ENCODE measurements at places on chromosomes 3 and 15.
A peak's percentile ranks its signal among the peaks of the same experiment; 100 is the strongest.

- no peak for DNase-seq
Observed at GRCh38 chr3:176974279-176974678, 223.0 kb downstream of the TBL1XR1 start.

DNA sequence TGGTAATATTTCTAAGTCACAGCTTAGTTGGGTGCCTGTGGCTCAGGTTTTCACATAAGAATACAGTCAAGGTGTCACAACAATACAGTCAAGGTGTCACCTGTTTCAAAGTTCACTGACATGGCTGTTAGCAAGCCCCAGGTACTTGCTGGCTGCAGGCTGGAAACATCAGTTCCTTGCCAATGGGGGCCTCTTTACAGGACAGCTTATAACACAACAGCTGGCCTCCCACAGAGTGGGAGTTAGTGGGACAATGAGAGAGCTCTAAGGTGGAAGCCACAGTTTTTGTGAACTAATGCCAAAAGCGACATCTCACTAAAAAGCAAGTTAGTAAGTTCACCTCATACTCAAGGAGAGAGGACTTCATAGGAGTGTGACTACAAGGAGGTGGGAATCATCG is 45.4 kb downstream of the GPR156 start:
- DNase-seq = no peak

GRCh38 chr3:156256945-156257344 is 136.6 kb downstream of the KCNAB1 start:
- no peak for DNase-seq

DNA sequence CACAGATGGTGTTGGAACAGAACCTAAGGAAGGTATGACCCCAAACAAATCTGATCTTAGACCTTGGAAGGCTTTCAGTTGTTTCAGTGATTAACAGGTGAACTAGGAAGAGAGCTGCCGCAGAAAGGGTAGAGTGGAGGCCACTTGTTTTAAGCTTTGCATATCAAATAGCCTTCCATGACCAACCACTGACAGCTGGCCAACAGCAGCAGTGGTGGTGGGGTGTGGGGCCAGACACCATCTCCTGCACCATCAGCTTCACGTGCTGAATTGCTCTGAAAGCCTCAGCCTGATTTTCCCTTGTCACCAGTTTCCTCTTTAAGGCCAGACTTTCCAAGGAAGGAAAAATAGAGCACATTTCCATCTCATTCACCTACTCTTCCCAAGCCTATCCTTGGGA is 16.6 kb upstream of the OSBPL11 start:
- no peak for DNase-seq

DNA sequence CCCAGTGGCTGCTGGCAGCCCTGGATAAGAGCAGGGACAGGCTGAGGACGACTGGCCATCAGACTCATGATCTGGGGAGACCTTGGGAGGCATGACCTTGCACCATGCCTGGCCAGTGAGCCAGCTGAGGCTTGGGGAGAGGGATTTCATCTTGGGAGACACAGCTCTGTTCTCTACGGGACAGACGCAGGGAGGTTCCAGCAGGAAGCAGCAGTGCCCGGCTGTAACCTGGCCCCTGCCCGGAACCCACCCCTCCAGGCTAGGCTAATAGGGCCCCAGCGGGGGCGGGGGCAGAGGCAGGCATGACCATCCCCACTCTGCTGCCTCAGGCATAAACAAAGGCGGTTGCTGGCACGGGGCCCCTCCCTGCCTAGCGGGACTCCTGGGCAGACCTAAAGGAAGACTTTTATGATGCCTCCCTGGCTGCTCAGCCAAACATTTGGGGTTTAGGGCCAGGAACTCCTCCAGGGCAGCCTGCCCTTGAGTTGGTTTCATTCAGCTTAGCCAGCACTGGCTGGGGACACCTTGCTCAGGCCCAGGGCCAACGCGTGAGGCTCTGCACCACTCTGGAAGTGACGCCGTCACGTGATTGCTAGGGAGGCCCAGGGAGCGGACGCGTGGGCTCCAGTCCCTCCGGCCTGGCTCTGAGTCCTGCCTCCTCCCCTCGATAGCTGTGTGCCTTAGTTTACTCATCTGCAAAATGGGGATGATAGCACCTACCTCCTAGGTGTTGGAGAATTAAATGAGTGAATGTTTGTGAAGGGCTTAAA is 27.6 kb downstream of the HDAC11 start:
- no peak for DNase-seq

DNA sequence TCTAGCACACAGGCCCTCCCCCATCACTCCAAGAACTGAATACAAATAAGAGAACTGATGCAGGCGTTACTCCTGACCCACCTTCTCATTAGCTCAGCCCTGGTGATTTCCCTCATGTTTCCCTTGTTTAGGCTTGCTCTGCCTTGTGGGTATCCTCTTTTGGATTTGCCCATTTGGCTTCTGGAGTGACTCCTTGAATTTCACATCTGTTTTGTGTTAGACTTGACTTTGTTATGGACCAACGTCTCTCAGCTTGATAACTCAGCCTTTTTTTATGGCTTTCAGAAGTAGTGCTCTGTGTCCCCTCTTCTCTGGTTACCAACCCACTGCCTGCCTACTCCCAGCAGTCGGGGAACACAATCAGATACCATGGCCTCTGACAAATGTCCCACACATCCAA is 11.3 kb upstream of the TMOD3 start:
- DNase-seq = no peak

- DNase-seq = no peak
Observed at GRCh38 chr3:178768072-178768864, 232.0 kb downstream of the KCNMB2 start.

- DNase-seq = no peak
Observed at GRCh38 chr3:173467501-173467900, 70.0 kb downstream of the NLGN1 start.

- no peak for DNase-seq
Observed at GRCh38 chr3:52367891-52368880, 52.1 kb downstream of the DNAH1 start.

- DNase-seq = no peak
Observed at GRCh38 chr3:171838218-171838720, 4.9 kb upstream of the TMEM212 start.

DNA sequence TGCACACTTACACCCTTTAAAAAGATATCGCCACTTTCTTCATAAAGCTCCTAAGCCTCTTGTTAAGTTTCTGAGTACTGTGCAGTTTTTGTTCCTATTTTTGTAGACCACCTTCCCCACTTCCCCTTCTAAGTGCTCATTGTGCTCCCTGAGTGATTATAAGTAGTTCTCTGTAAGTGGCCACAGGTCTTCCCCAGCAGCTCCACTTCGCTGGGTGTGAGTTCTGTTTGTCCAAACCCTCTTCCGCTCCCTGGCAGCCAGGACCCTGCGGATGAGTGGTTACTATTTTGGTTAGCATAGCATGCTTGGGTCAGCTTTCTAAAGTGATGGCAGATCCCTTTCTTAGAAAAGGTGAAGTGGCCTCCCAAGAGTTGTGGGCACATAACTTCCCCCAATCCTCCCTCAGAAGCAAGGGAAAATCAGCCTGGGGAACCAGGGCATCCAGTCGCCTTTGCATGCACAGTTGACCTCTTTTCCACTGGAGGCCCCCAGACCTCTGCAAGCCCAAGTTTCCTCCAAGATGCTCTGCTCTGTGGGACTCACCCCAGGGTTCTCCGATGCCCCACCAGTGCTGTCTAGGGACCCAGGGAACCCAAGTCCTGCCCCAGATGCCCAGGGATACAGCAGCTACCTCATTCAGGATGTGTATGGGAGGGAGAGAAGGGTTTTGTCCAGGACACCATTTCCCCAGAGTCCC is 69.6 kb downstream of the ATP10A start:
- no peak for DNase-seq

GRCh38 chr3:48268936-48269561 is 28.1 kb downstream of the ZNF589 start:
- DNase-seq = peak; percentile 5

- DNase-seq = no peak
Observed at GRCh38 chr15:100714749-100715342, 112.5 kb downstream of the ASB7 start.

- DNase-seq = no peak
Observed at GRCh38 chr15:83854950-83855707, 201.2 kb downstream of the ADAMTSL3 start.

DNA sequence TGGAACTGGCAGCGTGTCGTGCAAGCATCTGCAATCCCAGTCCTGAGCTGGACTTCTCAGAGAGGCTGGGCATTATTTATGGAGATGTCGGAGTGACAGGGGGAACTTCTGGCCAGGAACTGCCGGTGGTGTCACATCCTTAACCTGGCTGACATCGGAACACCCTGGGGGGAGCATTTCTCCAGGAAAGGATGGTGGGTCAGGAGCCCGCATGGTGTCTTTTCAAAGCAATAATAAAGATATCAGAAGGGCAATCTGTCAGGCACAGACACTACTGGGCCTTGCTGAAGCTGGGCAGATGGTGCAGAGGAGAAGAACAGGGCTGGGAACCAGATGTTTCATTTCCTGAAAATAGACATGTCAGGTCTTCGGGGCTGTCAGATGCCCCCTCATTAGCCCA is 133.5 kb downstream of the WNT7A start:
- DNase-seq = no peak

DNA sequence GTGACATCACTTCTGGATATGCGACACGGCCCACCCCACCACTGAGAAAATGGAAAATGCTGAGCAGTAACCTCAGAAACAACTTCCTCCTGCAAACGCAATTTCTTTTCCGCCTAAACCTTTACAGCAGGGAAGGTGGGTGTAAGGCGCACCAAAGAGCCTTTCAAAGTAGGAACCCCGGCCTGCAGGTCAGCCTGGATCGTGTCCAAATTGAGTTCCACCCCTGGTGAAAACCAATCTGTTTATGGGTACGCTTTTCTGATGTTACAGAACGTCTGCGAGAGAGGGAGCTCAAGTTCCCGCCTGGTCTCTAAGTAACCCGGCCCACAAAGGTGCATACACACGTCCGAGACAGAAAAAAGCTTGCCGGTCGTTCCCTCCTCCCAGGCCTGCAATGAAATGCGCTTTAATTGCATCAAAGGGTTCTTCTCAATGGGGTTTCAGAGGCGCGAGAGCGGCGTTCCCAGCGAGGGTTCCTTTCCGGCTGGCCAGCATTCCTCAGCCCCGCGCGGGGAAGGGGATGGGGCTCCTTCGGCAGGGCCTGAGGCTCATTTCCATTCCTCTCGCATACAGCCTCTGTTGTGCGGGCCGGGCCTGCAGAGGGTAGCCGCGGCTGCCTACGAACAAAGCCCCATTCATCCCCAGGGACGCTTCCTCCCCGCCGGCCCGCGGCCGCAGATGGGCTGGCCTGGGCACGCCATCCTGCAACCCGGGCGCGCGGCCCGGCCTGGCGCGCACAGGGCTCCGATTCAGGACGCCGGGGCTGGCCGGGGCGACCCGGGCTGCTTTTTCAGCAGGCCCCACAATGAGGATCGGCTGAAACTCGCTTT is 138.1 kb downstream of the TMCO5A start:
- DNase-seq = peak; percentile 40

DNA sequence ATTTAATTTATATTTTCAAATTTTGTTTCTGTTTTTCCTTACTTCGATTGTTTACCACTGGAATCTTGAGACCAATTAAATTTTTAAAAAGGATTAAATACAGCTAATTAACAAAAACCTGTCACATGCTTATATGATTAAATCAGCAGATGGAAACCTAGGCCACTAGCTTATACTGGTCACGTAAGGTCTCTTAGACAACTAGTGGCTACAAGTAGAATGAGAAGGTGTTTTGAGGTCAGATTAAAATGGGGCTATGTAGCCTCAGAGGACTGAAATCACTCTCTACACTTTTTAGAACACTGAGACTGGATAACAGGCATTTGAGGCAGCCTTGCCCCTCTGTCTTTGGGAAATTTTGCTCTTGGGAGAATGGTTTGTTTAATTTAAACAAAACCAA is 246.5 kb upstream of the ONECUT1 start:
- DNase-seq = no peak

DNA sequence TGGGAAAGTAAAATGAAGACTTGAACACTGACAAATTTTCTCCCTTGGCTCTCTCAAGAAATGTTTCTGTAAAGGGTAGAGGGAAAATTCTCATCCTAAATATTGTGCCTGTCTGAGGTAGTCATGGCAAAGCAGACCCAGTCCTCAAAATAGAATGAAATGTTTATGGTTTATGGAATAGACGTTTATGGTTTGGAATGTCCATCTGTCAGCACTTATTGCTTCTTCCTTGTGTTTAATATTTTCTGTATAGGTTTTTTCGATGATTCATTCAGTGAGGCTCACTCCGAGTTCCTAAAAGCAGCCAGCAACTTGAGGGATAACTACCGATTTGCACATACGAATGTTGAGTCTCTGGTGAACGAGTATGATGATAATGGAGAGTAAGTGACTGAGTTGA is 13.9 kb downstream of the ELL3 start:
- no peak for DNase-seq

- peak; percentile 66 for DNase-seq
Observed at GRCh38 chr3:65946438-65946837, 92.3 kb downstream of the MAGI1 start.

- no peak for DNase-seq
Observed at GRCh38 chr3:74515451-74515850, 99.0 kb downstream of the CNTN3 start.

Measured in DMS153 (cell line).